SJSA1 (cell line): ENCODE measurements at places on chromosomes 7 and 10. TPM values are rescaled to one million over a fixed set of nuclear protein-coding genes. Genes with fewer than 3 reads are reported as not detected.
A peak's percentile ranks its signal among the peaks of the same experiment; 100 is the strongest.

GRCh38 chr10:73414230-73414945 lies 530 bp upstream of the ANXA7 start:
- DNase-seq, result no peak

LOXL4 gene
- 0.55 TPM in 1 of 2 replicates, not detected in the other for total RNA-seq

- no peak for DNase-seq
These were observed 24.1 kb upstream of the CHST15 start for GRCh38 chr10:124117511-124117785.

GSAP gene
- 3.7 and 5.0 TPM in 2 replicates for total RNA-seq

DNA sequence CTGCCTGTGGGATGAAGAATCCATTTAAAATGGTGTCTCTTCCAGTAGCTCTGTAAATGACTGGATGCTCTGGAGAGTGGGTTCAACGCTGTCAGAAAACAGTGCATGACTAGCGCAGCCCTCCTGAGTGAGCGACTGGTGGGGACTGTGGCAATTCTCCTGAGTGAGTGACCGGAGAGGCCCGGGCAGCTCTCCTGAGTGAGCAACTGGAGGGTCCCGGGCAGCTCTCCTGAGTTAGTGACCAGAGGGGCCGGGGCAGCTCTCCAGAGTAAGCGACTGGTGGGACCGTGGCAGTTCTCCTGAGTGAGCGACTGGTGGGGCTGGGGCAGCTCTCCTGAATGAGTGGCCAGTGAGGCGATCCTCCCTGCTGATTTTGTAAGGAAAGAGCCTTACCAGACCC lies 85.5 kb downstream of the WDR37 start:
- DNase-seq, result peak; percentile 37

PILRA gene
- total RNA-seq, result 0.18 and 1.7 TPM in 2 replicates

- no peak for DNase-seq
These were observed 6.8 kb downstream of the CALHM2 start for GRCh38 chr10:103445366-103445765.

GRCh38 chr10:19518632-19519031 lies 297.6 kb upstream of the PLXDC2 start:
- DNase-seq, result no peak

TMEM130 gene
- 0.72 and 1.1 TPM in 2 replicates for total RNA-seq

- DNase-seq, result no peak
These were observed 220.6 kb upstream of the FOXK1 start for GRCh38 chr7:4461531-4461930.

GRCh38 chr7:110801502-110801901 lies 289.4 kb upstream of the LRRN3 start:
- no peak for DNase-seq

GRCh38 chr10:129331207-129331838 lies 135.7 kb upstream of the MGMT start:
- DNase-seq, result no peak

DNA sequence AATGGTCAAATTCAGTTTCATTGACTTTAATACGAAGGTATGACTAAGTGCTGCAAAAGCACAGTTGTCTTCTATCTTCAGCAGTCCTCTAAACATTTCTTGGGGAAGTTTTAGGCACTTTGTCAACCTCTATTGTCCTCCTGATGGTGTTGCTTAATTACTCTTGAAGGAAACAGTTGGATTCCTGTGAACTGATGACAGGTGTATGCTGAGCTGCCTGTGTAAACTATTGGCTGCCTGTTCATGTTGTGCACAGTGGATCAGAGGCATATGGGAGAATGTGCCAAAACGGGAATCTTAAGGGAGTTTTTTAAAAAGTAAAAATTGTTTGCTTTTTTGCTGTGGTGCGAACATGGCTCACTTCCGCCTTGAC lies 221.0 kb downstream of the AUTS2 start:
- DNase-seq, result no peak
